ENCODE measurements at places on chromosomes 12 and 14. TPM values are rescaled to one million over a fixed set of nuclear protein-coding genes. Genes with fewer than 3 reads are reported as not detected.

- H3K4me1 ChIP-seq, result no peaks in the 10 kb centered on the region
- no peak overlapping the region for H3K4me3 ChIP-seq
- no peak for DNase-seq
- H3K27ac ChIP-seq, result no peak overlapping the region
- no peaks in the 10 kb centered on the region for H3K36me3 ChIP-seq
Measured at GRCh38 chr14:90732139-90732538, 84.1 kb downstream of the TTC7B start.

- DNase-seq, result no peak
- no peak overlapping the region for H3K27ac ChIP-seq
- no peaks in the 10 kb centered on the region for H3K4me1 ChIP-seq
- no peaks in the 10 kb centered on the region for H3K27me3 ChIP-seq
- H3K4me3 ChIP-seq, result no peak overlapping the region
Measured at GRCh38 chr12:71782017-71782416, 27.4 kb downstream of the RAB21 start.

GRCh38 chr12:68056300-68056699, 67.1 kb downstream of the IFNG-AS1 start:
- H3K36me3 ChIP-seq, result no peaks in the 10 kb centered on the region
- H3K27ac ChIP-seq, result no peak overlapping the region
- no peak for DNase-seq
- no peaks in the 10 kb centered on the region for H3K4me1 ChIP-seq
- H3K4me3 ChIP-seq, result no peak overlapping the region

- H3K4me1 ChIP-seq, result no peaks in the 10 kb centered on the region
- no peak overlapping the region for H3K4me3 ChIP-seq
- no peak overlapping the region for H3K27ac ChIP-seq
- H3K36me3 ChIP-seq, result no peaks in the 10 kb centered on the region
Measured at GRCh38 chr12:64192644-64193444, 29.3 kb downstream of the KICS2 start.

DNA sequence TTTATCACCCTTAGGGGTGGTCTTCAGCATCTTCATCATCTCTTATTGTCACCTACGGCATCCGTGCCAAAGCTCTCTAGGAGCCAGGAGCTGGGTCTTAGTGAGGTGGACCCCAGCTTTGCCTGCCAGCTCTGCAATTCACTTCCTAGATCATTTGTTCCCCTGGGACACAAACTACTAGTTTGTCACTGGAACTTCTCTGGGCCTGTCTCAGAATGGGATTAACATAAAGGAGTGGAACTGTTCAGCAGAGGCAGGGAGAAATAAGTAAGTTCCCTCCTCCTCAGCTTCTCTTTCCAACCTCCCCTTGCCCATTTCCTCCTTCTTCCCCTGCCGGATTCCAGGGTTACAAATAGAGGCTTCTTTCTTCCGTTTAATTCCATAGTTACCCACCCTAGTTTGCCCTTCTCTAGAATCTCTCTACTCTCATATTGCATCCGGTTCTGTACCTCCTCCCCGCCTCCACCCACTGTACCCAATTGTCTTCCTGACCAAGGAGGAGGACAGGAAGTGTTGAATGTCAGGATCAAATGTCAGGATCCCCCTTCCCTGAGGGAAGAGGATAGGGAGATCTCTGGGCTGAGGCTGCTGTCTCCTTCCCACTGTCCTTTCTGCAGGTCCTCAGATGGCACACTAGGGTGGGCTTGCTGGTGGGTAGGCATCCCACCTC, 25.0 kb downstream of the LARP4 start:
- no peak overlapping the region for H3K4me3 ChIP-seq
- no peaks in the 10 kb centered on the region for H3K4me1 ChIP-seq
- no peaks in the 10 kb centered on the region for H3K27me3 ChIP-seq

ACVRL1 gene
- total RNA-seq, result 107 TPM

GRCh38 chr14:24612196-24612595, 2.7 kb upstream of the GZMH start:
- no peak overlapping the region for H3K27ac ChIP-seq
- H3K27me3 ChIP-seq, result no peaks in the 10 kb centered on the region
- H3K4me3 ChIP-seq, result no peak overlapping the region

GRCh38 chr12:15851045-15851620, 31.1 kb upstream of the STRAP start:
- no peaks in the 10 kb centered on the region for H3K4me1 ChIP-seq
- no peaks in the 10 kb centered on the region for H3K27me3 ChIP-seq
- H3K36me3 ChIP-seq, result no peaks in the 10 kb centered on the region
- H3K27ac ChIP-seq, result peak overlapping the region; percentile 44
- no peak for DNase-seq

AKAP6 gene
- total RNA-seq, result 34.4 TPM

DNA sequence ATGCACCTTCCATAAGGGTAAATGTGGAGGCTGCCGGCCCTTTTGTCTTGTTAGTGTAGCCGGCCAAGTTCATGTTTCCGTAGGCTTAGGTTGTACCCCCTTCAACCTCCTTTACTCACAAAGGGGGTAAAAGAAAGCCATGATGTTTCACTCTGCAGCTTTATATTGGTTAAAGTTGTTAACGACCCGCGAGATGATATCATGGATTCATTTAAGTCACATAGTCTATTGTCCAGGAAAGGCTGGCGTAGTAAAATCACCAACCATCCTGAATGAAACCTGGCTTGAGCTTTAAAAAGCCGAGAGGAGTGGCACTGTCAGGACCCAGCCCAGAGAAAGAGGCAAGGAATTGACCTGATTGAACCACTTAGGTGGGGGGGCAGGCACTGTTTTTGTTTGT, 1.3 kb downstream of the UNG start:
- H3K4me1 ChIP-seq, result peaks cover 14% of the 10 kb centered on the region
- H3K27me3 ChIP-seq, result no peaks in the 10 kb centered on the region
- no peak for DNase-seq
- no peaks in the 10 kb centered on the region for H3K36me3 ChIP-seq
- peak overlapping the region; percentile 89 for H3K4me3 ChIP-seq

DNA sequence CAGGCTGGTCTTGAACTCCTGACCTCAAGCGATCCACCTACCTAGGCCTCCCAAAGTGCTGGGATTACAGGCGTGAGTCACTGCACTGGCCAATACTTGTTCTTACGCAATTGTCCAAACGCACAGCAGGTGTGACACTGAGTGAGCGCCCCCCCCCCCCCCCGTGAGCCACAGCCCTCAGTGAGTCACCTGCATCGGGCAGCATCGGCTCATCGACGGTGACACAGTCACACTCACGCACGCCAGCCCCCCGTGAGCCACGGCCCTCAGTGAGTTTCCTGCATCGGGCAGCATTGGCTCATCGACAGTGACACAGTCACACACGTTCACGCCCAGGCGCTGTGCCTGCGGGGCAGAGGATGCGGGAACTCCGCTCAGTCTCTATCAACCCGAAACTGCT, 42.5 kb downstream of the GALNT9 start:
- H3K4me3 ChIP-seq, result no peak overlapping the region
- no peaks in the 10 kb centered on the region for H3K36me3 ChIP-seq

CD69 gene
- 10.2 TPM for total RNA-seq

DNA sequence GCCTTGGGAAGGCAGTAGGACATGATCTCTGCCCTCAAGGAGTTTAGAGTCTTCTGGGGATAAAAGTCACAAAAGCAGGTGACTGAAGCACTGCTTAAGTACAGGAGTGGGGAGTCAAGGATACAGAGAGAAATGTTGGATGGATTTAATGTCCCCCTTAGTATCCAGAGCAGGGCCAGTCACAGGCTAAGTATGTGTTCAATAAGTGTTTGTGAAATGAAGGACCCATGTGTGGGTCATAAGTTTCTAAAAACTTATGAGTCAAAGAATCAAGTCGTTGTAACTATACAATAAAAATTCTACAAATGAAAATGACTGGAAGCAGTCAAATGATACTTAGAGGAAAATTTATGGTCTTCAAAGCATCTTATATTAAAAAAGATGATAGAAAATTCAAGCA, 25.1 kb downstream of the KRT80 start:
- H3K27ac ChIP-seq, result no peak overlapping the region
- H3K27me3 ChIP-seq, result no peaks in the 10 kb centered on the region
- H3K4me1 ChIP-seq, result no peaks in the 10 kb centered on the region
- no peak for DNase-seq

GRCh38 chr14:105156414-105157375, 11.9 kb downstream of the JAG2 start:
- no peaks in the 10 kb centered on the region for H3K36me3 ChIP-seq
- no peaks in the 10 kb centered on the region for H3K27me3 ChIP-seq
- no peak overlapping the region for H3K27ac ChIP-seq

DNA sequence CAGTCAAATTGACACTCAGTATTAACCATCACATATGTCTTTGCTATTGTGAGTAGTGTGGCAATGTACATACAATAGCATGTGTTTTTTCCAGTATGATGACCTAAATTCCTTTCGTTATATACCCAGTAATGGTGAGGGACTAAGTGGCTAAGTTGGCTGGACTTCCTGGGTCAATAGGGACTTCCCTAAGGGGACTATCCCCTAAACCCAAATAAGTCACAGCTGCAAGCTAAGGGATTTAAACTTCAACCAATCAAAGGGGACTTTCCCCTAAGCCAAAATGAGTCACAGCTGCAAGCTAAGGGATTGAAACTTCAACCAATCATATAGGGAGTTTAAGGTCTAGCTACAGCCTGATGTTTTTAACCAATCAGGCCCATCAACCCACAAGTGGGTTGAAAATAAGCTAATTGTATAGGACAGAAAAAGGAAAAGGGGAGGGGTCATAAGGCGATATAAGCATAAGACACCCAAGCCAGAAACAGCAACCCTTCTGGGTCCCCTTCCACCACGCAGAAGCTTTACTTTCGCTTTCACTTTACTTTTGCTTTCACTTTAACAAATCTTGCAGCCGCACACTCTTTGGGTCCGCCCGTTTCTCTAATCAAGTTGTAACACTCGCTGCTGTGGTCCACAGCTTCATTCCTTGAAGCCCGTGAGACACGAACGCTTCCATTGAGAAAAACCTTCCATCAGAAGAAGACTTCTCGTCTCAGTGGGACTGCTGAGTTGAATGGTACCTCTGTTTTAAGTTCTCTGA, 404.4 kb downstream of the FLRT2 start:
- H3K27me3 ChIP-seq, result no peaks in the 10 kb centered on the region
- H3K36me3 ChIP-seq, result no peaks in the 10 kb centered on the region
- no peaks in the 10 kb centered on the region for H3K4me1 ChIP-seq
- peak overlapping the region; percentile 34 for H3K27ac ChIP-seq
- peak overlapping the region; percentile 19 for H3K4me3 ChIP-seq

C12orf60 gene
- total RNA-seq, result 0.77 TPM

DNA sequence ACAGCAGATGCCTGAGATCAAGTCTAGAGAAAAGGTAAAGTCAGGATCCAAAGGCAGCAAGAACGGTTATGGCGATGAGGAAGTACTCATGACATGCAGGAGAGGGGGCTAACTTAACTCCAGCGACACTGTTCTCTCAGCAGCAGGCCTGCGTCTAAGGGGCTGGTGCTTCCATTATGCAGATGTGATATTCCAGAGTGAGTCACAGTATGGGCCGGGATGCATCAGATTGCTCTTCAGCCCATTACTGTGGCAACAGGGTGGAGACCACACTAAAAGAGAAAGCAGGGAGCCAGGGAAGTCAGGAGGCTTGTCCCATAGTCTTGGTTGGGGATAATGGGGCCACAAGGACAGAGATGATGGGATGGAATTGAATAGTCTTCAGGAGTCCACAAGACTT, 151.8 kb upstream of the NTF3 start:
- H3K27ac ChIP-seq, result no peak overlapping the region
- no peaks in the 10 kb centered on the region for H3K27me3 ChIP-seq
- H3K36me3 ChIP-seq, result no peaks in the 10 kb centered on the region
- H3K4me3 ChIP-seq, result no peak overlapping the region

ADAMTS20 gene
- not detected for total RNA-seq

GRCh38 chr12:21529456-21529855, 3.4 kb downstream of the SPX start:
- no peak overlapping the region for H3K4me3 ChIP-seq
- no peaks in the 10 kb centered on the region for H3K36me3 ChIP-seq
- no peak for DNase-seq
- H3K27ac ChIP-seq, result no peak overlapping the region
- H3K27me3 ChIP-seq, result no peaks in the 10 kb centered on the region
- no peaks in the 10 kb centered on the region for H3K4me1 ChIP-seq

NYNRIN gene
- total RNA-seq, result 43.4 TPM

DNA sequence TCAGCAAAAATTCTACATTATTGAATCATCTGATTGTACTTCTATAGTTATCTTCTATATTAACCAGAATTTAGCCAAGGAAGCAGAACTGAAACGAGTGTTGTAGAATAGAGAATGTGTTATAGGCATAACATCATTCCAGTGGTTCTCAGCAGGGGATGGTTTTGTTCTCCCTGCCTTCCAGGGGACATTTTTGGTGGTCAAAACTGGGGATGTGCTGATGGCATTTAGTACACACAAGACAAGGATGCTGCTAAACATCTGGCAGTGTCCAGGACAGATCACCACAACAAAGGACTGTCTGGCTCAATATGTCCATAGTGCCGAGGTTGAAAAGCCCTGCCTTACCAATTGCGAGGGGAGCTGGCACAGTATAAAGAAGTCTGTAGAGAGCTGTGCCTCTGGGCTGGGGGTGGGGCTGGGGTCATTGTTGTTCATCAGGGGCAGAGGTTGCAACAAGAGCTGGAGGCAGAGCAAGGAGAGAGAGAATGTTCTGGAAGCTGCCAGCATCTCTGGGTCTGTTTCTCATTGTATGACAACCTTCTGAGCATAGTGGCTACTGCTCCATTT, 1472.8 kb downstream of the AACS start:
- DNase-seq, result no peak
- H3K27ac ChIP-seq, result no peak overlapping the region
- H3K36me3 ChIP-seq, result no peaks in the 10 kb centered on the region

RNASE7 gene
- total RNA-seq, result not detected

- H3K4me1 ChIP-seq, result no peaks in the 10 kb centered on the region
- no peak overlapping the region for H3K4me3 ChIP-seq
- no peak for DNase-seq
- no peaks in the 10 kb centered on the region for H3K27me3 ChIP-seq
- no peak overlapping the region for H3K27ac ChIP-seq
- no peaks in the 10 kb centered on the region for H3K36me3 ChIP-seq
Measured at GRCh38 chr12:131507094-131507493, 203.8 kb upstream of the SFSWAP start.

CLMN gene
- total RNA-seq, result 55.0 TPM

GRCh38 chr14:79186523-79186922, 1016.4 kb downstream of the NRXN3 start:
- no peaks in the 10 kb centered on the region for H3K27me3 ChIP-seq
- no peak overlapping the region for H3K4me3 ChIP-seq
- H3K27ac ChIP-seq, result no peak overlapping the region
- H3K36me3 ChIP-seq, result no peaks in the 10 kb centered on the region

DNA sequence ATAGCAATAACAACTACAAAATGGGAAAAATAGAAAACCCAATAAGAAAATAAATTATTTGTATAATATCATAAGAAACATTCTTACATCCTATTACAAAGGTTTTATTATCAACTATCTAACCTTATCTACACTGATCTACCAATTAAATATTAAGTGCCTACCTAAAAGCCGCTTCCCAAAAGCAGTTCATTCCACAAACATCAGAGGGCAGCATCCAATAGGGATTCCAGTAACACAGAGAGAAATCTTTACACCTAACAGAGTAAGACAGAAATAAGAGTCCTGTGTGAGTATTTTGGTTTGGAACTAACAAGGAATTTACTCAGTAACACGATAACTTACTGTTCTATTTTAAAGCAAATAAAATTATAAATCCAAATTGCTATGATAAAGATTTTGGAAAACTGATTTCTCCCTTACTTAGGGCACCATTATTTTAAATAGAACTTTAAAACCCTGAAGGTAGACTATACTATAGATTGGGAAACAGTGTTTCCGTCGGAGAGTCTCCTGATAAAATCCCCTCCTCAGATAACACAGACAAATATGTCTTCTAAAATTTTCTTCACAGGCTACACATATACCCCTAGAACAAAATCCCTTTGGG, 15.0 kb downstream of the GXYLT1 start:
- no peak overlapping the region for H3K27ac ChIP-seq
- no peaks in the 10 kb centered on the region for H3K36me3 ChIP-seq
- H3K27me3 ChIP-seq, result no peaks in the 10 kb centered on the region

GRCh38 chr12:54009171-54010052, 627 bp downstream of the HOXC8 start:
- no peak overlapping the region for H3K27ac ChIP-seq
- no peak for DNase-seq
- no peaks in the 10 kb centered on the region for H3K36me3 ChIP-seq

Measured in uterus (tissue), 4 donors.